ENCODE measurements at places on chromosomes 13 and 19. TPM values are rescaled to one million over a fixed set of nuclear protein-coding genes. Genes with fewer than 3 reads are reported as not detected.

DEDD2 gene
- total RNA-seq: 25.7 TPM

GRK1 gene
- not detected for total RNA-seq

B3GNT3 gene
- 9.1 TPM for total RNA-seq

FGF9 gene
- total RNA-seq: under 0.01 TPM

LIM2 gene
- not detected for total RNA-seq

FFAR1 gene
- not detected for total RNA-seq

SERTAD3 gene
- total RNA-seq: 17.7 TPM

ADGRE1 gene
- total RNA-seq: not detected

ACER1 gene
- total RNA-seq: not detected

GAPDHS gene
- not detected for total RNA-seq

GPR180 gene
- total RNA-seq: 12.6 TPM

ZNF667 gene
- total RNA-seq: 2.7 TPM

SLC10A2 gene
- not detected for total RNA-seq

GPR12 gene
- total RNA-seq: not detected

CERS1 gene
- total RNA-seq: 0.68 TPM

C19orf18 gene
- total RNA-seq: 0.34 TPM

CPB2 gene
- total RNA-seq: not detected

ADGRL1 gene
- 13.0 TPM for total RNA-seq

PLK5 gene
- total RNA-seq: not detected

TIMM50 gene
- total RNA-seq: 82.4 TPM

ADAMTS10 gene
- total RNA-seq: not detected

CGB2 gene
- not detected for total RNA-seq

NECTIN2 gene
- total RNA-seq: 49.9 TPM

KLK2 gene
- total RNA-seq: not detected

SLITRK6 gene
- total RNA-seq: 3.8 TPM

GJA3 gene
- total RNA-seq: under 0.01 TPM
